ENCODE measurements at places on chromosomes 1 and 21.

DNA sequence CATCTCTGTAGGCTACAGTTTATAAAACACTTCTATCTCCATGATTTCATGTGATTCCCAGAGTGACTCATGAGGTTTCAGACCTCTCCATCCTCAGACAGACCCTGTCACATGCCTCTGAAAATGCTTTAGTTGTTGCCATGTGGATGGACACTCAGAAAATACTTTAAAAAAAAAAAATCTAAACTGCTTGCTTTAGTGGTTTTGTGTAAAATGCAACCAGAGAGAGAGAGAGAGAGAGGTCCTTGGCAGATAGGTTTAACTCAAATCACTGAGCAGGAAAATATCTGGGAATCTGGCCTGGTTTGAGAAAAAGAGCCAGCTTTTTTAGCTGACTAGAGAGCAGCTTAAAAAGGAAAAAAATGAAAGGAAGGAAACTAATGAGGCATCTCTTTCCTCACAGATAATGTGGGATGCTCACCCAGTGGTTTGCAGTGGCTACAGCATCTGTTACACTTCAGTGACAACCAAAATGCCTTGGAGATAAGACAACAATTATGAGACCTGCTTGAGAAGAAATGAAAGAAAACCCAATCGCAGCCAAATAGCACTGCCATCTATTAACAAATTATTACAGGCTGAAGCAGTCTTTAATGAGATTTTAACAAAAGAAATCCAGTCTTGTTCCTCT, 54.6 kb upstream of the SYT14 start:
- DNase-seq: no peak

GRCh38 chr21:33108228-33108627, 38.3 kb downstream of the OLIG1 start:
- no peak for DNase-seq

DNA sequence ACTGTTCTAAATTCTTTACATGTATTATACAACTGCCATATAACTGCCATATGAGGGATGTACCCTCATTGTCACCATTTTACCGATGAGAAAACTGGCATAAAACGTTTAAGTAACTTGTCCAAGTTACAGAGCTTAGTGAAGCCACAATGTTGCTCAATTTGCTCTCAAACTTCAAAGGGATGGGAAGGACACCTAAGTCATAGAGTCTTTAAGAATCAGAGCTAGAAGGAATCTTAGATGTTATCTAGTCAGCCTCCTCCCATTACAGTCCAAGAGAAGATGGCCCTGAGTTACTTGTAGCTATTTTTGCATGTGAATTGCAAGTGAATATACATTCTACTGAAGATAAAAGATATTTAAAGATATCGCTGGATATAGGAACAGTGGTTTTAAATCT, 31.7 kb downstream of the SELL start:
- no peak for DNase-seq

GRCh38 chr1:243402868-243403267, 147.0 kb downstream of the SDCCAG8 start:
- DNase-seq: no peak

GRCh38 chr1:30679201-30679975, 44.0 kb downstream of the MATN1 start:
- no peak for DNase-seq

DNA sequence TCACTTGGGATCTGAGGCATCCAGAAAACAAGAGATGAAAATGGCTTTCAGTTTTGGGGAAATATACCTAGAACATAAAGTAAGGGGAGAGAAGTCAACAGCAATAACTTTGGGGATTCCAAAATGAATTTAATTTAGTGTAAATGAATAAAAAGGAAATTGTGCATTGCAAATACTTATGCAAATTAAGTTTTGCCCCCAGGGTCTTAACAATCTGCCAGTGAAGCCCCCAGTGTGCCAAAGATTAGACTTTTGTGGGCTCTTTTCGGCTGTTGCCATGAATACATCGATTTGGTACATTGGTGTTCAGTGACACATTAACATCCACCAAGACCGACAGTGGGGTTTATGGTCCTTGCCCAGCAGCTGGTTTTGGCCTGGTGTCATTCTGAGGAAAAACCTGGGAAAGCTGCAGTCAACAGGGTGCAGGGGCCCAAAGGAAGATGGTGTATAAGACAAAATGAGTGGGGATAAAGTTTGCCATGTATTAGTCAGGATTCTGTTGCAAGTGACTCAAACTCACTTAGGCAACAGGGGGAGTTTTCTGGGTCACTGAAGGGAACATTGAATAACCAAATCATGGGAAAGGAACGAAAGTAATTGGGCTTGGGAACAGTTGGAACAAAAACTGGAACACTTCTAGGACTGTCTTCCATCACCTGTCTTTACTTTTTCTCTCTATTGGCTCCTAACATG, 30.2 kb upstream of the IGSF3 start:
- no peak for DNase-seq

DNA sequence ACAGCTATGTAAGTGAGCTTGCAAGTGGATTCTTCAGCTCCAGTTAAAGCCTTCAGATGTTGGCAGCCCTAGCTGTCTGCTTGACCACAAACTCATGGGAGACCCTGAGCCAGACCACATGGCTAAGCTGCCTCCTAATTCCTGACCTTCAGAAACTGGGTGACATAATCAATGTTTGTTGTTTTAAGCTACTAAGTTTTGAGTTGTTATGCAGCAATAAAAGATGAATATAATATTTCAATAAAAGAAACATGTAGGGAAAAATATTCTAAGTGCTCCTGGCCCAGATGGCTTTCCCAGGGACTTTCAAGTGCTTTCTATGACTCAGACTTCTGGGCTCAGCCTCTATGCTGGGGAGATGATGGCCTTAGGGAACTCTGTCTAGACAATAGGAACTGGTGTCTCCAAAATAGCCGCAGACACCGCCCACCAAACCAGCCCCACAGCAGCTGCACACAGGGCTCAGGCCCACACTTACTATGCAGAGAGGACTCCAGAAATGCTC, 20.3 kb upstream of the AZIN2 start:
- peak; percentile 34 for DNase-seq

DNA sequence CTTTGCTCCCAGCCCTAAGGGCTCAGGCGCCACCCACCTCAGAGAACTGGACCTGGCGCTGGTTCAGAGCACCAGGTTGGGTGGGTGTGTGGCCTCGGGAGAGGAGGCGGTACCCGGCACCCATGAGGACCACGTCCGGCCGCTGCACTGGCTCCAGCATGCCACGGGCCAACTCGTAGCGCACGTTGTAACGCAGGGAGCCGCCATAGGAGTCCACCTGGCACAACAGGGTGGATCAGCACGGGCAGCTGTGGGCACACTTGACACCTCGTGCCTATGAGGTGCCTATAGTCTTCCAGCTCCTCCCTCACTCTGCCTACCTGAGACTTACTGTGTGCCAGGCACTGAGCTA, 56.5 kb downstream of the HSPG2 start:
- no peak for DNase-seq

DNA sequence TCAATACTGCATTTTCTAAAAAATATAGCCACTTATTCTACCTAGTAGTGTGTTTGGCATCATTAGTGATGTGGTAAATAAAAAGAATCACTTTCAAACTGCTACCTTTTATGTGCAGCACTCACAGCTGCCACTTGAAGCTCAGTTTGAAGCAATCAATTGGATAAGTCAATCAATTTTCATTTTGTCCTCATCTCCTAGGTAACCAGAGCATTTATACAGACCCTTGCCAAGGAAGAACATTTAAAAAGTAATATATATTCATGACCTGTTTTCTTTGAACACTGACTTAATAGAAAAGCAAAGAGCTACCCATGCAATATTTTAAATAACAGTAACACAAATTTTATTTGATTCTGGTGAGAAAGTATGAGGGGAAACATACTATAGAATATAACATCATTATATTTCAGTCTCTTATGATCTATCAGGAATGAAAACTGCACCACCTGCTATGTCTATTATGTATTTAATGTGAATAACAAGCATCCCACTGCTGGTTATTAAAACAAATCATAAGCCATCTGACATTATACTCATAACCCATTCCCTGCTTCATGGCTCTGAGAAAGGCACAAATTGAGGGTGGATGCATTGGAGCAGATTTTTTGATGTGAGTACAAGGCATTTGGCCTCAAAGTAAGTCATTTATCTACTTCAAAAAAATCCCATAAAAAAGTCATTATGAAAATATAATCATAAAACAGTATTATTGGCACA, 168.4 kb upstream of the C21orf91 start:
- DNase-seq: no peak

- DNase-seq: no peak
These were observed 46.2 kb downstream of the GPR3 start for GRCh38 chr1:27438621-27439061.

GRCh38 chr1:30280572-30280971, 442.8 kb downstream of the MATN1 start:
- DNase-seq: no peak

DNA sequence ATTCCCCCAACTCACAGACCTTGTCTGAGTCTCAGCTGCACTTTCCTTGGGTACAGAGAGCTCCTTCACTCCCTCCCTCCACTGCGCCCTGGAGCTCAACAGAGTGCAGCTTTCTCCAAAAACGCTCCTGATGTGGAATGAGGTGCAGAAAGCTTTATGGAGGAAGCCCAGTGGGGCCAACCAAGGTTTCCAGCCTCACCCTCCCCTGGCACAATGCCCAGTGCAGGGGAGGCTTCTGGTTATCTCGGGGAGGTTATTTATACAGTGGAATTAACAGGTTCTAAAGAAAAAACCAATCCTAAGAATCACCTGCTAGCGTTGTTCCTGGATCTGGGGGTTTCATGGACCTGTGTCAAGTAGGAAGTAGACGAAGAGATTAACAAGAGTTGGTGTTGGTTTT, at the start of gene ITLN1:
Gene ITLN1, minus strand, starts transcription at position 139 of the 400 bp plus-strand sequence. CDS start 303 bp downstream, outside the sequence.
- DNase-seq: no peak

GRCh38 chr1:15680131-15680530, 4.0 kb upstream of the PLEKHM2 start:
- DNase-seq: no peak

All from fibroblast of skin of left quadriceps (primary cell).